ENCODE measurements at places on chromosomes 1 and 21.

DNA sequence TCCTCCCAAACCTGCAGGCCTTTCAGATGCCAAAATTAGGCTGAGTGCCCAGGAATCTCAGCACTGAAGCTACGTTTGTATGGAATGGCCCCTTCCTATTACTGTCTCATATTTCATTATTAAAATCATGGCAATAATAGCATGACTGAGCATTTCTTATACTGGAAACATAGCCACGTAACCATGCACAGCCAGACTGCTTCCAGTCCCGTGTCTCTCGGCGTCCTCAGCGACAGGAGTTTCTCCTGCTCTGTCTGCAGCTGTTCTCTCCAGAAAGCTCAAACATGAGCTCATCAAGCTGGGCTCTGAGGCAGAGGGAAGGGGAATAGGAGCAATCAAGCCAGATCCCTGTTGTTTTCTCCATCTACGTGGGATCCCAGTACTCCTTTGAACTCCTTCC is 104.0 kb downstream of the CDC7 start:
- no peak for DNase-seq

DNA sequence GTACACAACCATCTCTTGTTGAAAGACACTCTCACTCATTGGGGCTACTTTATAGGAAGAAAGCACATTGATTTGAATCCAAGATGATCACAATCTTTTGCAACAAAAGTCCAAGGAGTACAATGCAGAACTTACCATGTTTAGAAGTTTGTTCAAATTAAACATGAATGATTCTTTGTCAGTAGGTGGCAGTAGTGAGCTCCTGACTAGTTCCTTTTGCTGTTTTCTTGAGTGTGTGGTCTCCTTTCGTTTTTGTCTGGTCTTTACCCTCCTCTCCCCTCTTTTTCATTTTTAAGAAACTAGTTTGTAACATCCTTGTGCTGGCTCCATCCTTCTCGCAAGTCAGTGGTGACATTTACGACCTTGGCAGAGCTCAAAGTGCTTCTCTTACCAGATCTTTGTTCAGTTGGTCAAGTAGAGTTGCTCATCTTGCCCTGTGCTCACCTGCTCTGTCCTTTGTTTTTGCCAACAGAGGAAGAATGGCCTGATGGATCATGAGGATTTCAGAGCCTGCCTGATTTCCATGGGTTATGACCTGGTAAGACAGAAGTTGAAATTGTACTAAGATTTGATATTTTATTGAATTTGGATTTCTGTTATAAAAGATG is 35.7 kb upstream of the MTR start:
- DNase-seq: peak; percentile 1

DNA sequence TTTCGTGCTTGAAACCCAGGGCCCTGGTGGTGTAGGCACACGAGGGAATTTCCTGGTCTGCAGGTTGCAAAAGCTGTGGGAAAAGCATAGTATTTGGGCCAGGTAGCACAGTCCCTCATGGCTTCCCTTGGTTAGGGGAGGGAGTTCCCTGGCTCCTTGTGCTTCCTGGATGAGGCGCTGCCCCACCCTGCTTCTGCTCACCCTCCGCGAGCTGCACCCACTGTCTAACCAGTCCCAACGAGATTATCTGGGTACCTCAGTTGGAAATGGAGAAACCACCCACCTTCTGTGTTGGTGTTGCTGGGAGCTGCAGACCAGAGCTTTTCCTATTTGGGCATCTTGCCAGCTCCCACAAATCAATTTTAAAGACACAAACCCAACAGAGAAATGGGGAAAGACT is 183.0 kb downstream of the PHTF1 start:
- DNase-seq: no peak

- DNase-seq: no peak
These were observed 553 bp upstream of the NDUFV3 start for GRCh38 chr21:42892582-42892930.

- DNase-seq: no peak
These were observed 2110.6 kb downstream of the MRPL39 start for GRCh38 chr21:23496729-23497128.

- DNase-seq: no peak
These were observed 108.7 kb upstream of the NFIA start for GRCh38 chr1:60973668-60974067.

- no peak for DNase-seq
These were observed 38.2 kb upstream of the PKP1 start for GRCh38 chr1:201245082-201245481.

- no peak for DNase-seq
These were observed 16.5 kb downstream of the ZNF697 start for GRCh38 chr1:119631433-119632102.

DNA sequence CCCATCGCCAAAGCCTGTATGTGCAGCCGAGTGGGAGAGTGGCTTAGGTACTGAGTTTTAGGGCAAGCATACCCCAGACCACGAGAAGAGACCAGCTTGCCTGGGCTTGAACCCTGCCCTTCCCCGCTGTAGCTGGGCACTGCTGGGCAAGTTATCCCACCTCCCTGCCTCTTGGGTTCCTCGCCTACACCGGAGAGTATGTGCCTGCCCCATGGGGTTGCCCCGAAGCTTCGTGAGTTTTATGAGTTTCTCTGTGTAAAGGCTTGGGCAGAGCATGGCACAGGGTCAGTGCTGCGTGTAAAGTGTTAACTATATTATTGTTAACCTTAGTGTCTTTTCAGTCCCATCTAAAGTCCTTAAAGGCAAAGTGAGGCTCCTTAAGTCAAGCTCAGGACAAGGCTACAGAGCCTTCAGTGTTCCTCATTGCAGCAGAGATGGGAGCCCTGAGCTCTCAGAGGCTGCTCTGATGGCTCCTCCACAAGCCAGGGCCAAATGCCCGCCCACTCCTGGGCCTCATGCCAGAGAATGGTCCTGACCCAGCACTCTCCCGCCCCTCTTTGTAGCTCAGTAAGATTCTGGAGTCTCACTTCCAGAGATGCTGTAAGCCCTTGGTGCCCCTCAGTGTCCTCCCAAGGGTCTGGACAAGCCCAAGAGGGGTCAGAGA is 37.0 kb upstream of the KCNA10 start:
- no peak for DNase-seq

- no peak for DNase-seq
These were observed 44.3 kb downstream of the PCP4 start for GRCh38 chr21:39911286-39912199.

DNA sequence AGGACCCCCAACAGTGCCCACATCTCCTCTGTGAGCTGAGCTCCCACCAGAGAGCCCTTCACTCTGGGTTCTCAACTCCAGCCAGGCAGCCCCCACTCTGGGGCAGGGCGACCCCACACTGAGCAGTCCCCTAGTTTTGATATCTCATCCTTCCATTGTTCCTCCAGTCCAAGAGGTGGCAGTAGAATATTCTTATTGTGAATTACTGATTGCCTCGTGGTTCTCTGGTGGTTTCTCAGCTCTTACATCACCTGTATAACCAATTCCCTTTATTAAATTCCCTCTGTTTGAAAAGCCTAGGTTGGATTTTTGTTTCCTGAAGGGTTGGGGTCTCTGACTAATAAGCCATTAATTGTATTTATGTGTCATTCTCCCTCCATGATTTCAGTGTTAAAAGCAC is 407.5 kb downstream of the SETD4 start:
- no peak for DNase-seq

DNA sequence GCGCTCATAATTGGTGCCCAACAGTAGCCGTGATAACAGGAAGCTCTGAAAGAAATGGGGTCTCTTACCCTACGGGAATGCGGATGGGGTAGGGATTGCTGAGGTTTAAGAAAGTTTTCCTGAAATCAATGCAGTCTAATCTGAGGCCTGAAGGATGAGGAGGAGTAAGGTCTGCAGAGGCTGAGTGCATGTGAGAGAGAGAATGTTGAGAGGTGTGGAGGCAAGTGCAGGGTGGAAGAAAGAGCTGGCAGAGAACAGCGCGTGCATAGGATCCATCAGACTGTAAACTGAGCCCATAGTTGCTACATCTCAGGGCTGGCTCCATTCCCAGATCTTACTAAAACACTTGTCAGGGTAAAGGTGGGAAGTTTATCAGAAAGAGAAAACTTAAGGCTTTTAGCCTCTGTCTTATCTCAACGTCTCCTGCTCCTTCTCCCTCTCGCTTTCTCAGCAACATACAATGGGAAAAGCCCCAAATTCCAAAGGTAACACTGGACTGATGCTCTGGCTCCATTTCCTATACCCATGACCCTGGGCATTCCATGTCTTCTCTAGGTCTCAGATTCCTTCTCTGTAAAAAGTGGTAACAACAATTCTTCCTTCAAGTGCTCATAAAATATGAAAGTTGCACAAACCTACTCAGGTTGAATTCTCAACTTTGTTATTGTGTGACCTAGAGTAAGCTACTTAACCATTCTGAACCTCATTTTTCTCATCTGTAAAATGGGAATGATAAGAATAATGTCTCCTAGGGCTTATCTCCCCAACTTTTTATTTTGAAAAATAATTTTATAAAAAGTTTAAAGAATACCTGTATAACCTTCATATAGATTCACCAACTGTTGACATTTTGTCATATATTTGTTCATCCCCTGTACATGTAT is 75.2 kb downstream of the SH3GLB1 start:
- no peak for DNase-seq

- DNase-seq: no peak
These were observed 201.9 kb downstream of the TOMM20 start for GRCh38 chr1:234926559-234927311.

GRCh38 chr1:209208648-209209047 is 374.9 kb upstream of the CAMK1G start:
- no peak for DNase-seq

DNA sequence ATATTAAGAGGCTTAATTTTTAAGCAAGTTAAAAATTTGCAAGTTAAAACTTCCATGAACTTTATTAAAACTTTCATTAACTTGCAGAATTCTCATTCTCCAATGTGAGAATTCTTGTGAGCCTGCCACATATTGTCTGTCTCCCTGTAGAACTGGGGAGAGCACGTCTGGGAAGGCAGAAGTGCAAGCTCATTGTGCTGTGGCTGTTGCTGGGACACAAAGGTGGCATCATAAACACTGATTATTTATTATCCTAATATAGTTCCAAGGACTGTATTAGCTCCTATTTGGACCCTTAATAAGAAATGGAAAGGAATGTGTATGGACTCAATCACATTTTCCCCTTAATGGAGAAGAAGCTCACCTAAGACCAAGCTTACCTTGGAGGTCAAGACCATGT is 68.7 kb upstream of the MROH9 start:
- no peak for DNase-seq

- no peak for DNase-seq
These were observed 52.0 kb upstream of the ARHGEF16 start for GRCh38 chr1:3402258-3403010.

All from SW 1271 (cell line).